Cerebellar cortex (tissue), 1 donor: ENCODE measurements at places on chromosomes 3 and 15.

- DNase-seq = no peak
Measured at GRCh38 chr3:119794971-119795612, 13.2 kb downstream of the NR1I2 start.

DNA sequence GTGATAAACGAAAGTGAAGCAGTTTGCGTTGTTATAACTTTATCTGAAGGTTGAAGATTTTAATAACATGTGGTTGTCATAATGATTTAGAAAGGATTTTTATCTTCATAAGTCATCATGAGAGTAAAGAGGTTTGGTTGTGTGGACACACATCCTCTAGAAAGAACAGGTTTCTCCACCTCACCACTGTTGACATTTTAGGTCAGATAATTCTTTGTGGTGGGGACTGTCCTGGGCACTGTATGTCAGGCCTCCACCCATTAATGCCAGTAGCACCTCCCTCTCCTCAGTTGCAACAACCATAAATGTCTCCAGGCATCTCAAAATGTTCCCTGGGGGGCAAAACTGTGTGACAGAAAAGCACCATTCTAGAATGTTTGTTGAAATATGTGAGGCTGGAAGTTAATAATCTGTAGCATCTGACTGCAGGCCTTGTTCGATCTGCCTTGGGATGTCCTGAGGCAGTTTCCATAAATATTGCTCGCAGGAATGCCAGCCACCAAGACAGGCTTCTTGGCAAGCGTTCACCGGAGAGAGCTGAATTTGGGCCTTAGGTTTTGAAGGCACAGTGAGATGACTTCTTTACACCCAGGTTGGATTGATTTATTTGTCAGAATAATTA lies 100.1 kb downstream of the ADAMTSL3 start:
- no peak for DNase-seq

GRCh38 chr3:45534632-45535031 lies 59.9 kb upstream of the LIMD1 start:
- DNase-seq = no peak

DNA sequence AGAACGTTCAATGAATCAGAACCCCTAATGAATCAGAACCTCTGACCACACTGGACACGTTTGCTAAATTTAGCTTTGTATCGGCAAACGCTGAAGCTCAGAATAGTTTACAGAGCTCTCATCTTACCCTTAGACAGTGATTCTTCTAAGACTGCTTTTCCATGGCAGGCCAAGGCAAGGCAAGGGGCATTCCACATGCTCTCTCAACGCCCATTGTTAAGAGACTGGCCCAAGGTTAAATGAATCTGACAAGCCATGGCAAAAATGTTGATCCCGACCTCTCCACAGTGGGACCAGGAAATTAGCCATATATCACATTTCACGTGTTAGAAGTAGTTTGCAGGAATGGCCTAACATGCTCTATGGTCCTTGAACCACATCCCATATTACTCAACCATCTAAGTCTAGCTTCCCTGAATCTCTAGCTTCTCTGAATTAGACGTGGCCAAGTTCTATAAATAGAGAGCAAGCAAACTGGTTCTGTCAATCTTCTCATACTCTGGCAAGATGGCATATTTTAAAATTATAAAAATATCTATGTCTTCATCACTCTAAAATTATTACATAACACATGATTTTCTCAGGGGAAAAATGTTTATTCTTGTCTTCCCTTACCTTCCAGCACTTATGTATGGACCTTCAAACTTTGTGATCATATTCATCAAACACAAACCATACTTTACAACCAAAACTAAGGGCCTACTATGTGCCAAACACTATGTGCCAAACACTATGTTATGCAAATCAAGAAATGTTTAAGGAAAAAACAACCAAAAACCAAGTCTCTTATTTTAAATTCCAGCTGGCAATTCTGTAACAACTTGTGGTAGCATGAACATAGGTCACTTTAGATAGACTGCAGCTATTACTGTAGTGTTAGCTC lies 54.3 kb downstream of the AAGAB start:
- DNase-seq = no peak

DNA sequence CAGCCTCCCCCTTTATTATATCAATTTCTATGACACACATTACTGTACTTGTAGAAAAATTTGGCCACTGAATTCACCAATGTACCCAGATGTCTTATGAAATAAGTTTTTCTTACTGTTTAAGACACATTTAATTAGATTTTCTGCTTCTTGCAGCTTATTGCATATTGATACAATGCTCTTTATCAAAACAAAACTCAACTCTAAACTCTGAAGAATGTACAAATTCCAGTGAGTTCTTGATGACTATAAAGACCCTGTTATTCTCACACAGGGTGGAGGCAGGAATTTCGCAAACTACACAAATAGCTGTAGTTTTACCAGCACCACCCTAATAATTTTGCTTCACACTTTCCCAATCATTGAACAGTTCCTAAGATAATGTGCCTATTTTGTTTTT lies 22.0 kb downstream of the CMTM6 start:
- DNase-seq = no peak

DNA sequence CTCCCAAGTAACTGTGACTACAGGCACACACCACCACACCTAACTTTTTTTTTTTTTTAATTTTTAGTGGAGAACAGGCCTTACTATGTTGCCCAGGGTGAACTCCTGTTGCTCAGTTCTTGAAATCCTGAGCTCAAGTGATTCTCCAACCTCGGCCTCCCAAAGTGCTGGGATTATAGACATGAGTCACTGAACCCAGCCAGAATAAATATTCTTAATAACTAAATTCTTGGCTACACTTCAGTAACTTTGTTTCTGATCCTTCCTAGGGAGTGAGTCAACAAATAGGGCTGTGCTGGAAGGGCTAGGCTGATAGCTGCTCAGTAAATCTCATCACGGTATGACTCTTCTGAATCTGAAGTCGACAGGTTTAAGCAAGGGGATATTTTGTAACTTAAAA lies 56.6 kb downstream of the P3H2 start:
- no peak for DNase-seq

DNA sequence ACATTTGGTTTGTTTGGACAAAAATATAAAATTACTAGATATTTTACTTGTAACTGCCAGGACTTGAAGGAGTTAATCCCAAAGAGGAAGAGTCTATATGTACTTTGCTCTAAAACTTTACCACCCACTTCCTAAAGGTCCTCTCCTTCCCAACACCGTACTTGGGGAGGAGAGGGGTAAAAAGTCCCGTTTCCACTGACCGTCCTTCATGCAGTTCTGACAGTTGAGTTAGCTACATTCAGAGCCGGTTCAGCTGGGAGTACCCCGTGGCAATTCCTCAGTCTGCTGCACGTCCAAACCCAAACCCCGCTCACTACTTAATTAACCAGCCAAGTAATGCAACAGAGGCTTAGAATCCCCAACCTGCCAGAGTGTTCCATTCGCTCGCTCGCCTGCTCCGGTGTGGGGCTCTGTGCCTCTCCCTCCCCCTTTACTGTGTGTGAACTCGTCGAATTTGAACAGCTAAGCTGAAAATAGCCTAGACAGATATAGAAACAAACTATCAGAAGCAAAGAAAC lies 519.7 kb downstream of the FOXP1 start:
- no peak for DNase-seq

DNA sequence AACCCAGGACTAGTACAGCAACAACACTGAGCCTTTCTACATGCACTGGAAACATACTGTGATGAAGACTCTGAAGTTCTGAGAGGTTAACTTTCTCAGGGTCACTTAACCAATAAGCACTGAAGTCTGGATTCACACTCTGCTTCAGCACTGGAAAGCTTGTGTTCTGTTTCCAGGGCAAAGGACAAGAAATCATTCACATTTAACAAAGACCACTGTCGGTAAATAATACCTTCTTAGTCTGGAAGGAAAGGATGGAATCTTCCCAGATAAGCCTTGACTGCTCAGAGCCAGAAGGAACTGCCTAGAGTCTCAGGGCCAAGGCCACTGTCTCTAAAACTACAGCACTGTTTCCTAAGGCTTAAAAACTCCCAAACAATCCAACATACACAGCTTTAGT lies 4.3 kb upstream of the GLYCTK start:
- DNase-seq = peak; percentile 56

- no peak for DNase-seq
Measured at GRCh38 chr3:183275418-183275817, 22.4 kb downstream of the B3GNT5 start.

GRCh38 chr3:149331396-149331795 lies 2.0 kb downstream of the TM4SF18 start:
- no peak for DNase-seq

- DNase-seq = no peak
Measured at GRCh38 chr3:135125171-135125801, 330.2 kb downstream of the EPHB1 start.

DNA sequence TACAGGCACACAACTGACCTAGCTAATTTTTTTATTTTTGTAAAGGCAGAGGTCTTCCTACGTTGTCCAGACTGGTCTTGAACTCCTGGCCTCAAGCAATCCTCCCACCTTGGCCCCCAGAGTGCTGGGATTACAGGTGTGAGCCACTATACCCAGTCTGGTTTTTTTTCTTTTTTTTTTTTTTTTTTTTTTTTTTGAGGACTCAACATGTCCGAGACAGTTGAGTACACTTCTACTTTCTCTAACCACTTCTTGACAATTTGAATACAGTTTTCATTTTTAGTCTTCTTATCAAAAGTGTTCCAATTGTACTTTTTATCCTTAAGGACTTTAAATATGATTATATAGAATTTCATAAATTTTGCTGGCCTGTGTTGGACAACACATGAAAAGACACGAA lies 7.4 kb upstream of the GSK3B start:
- DNase-seq = no peak

- no peak for DNase-seq
Measured at GRCh38 chr3:120682095-120682681, at the start of gene HGD. Gene HGD, minus strand, starts transcription at chr3:120682239. Its CDS starts 128 bp downstream, at chr3:120682111.

DNA sequence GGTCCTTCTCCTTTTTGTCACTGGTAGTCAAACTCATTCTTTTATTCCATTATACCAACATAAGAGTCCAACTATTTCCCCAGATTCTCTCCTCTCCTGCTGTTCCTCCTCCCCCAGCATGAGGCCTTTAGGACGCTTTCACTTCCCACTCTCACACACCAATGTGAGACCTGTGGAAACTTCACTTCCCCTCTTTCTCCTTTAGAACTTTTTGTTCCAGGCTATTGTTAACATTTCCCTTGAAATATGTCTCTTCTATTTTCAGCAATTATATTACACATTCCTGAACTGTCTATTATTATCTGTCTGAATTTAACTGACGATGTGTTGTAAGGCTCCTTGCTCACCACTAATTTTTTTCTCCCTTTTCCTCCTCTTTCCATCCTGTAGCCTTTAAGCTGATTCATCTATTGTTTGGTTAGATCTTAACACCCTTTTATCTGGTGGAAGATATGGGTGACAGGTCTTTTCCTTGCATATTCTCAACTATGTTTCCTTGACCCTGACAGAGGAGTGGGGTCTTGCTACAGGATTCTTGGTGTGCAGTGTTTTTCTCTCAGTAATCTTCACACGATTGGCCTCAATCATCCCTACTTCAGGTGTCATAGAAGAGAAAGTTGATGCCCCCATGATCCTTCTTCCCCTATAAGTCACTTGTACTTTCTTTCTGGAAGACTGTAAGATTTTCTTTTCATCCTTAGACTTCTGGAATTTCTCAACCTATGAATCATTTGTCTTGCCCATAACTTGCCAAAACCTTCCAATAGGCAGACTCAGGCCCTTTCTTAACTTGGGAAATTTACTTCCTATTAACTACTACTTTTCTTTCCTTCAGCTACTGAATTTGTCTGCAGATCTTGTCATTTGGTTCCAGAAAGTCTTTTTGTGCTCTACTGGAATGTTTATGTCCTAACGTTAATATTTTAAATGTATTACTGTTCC lies 5.9 kb downstream of the CYP19A1 start:
- no peak for DNase-seq
